ENCODE measurements at places on chromosomes 2 and 18. TPM values are rescaled to one million over a fixed set of nuclear protein-coding genes. Genes with fewer than 3 reads are reported as not detected.

GRCh38 chr2:207334301-207334623 lies 168.5 kb upstream of the KLF7 start:
- no peak for DNase-seq

- no peak for DNase-seq
These were observed 756.1 kb upstream of the KLHL29 start for GRCh38 chr2:22628906-22629305.

FEV gene
- total RNA-seq, result not detected

DNA sequence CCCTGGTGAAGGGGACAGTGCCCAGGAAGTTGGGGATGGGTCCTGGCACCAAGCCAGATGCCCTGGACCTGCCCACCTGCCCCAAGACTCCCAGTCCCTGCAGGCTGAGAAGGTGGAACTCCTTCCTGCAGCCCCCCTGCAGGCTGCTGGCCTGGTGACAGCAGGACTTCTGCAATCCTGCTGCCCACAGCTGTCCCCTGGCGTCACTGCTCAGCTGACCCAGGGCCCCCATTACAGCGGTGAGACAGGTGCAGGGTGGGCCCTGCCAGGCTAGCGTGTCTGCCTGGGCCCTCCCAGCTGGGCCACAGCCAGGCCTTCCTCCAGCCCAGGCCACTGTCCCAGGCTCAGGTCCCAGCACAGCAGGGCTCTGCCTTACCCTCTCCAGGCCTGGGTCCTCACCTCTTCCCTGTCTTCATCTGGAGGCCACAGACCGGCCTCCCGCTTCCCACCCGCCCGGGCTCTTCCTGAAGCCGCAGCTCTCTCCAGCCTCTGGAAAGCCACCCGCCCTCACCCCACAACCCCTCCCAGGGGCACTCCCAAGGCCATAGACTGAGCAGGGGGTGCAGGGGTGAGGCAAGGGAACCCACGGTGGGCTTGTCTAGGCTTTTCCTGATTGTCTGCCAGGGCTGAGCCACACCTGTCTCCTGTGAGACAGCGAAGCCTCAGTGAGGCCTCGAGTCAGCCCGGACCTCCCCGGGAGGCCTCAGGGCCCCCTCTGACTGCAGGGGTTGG lies 8.8 kb upstream of the ERFE start:
- no peak for DNase-seq

CTAGE1 gene
- total RNA-seq, result not detected

- DNase-seq, result no peak
These were observed 9.7 kb upstream of the GRP start for GRCh38 chr18:59210299-59210698.

GRCh38 chr18:34729264-34729663 lies 19.2 kb downstream of the DTNA start:
- no peak for DNase-seq

GRCh38 chr2:62309465-62310091 lies 113.7 kb downstream of the B3GNT2 start:
- DNase-seq, result peak; percentile 52

DNA sequence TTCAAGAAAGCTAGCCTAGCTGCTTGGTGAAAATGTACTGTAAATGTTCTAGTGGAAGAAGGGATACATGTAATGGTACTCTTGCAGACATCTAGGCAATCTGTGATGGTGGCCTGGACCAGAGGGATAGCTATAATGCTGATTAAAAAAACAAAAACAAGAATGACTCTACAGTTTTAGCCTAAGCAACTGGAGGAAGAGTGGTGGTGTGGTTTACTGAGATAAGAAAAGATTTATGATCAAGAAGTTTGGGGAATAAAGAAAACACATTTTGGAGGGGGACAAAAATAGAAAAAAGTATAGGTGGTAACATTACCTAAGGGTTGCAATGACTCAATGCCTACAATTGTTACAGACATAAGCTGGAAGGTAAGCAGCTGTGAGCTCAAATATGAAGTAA lies 1080.7 kb upstream of the CELF4 start:
- DNase-seq, result no peak

- no peak for DNase-seq
These were observed 13.9 kb downstream of the CHMP1B start for GRCh38 chr18:11865071-11865470.

- DNase-seq, result no peak
These were observed 367.0 kb downstream of the NR4A2 start for GRCh38 chr2:155965415-155966063.

DNA sequence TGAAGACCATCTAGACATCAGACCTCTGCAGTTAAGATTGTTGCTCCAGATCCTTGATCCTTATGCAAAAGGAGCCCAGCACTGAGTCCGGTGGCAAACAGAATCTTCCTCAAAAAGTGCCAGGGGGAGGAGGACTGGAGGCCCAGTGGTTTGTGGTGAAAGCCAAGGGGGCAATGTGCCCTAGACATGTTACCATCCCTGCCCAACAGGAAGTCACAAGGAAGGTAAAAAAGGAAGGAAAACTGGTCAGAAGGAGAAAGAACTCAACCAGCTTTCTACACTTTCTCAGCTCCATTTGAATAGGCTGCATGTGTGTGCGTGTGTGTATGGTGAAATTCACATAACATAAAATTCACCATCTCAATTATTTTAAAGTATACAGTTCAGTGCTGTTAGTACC lies 25.0 kb upstream of the KDM3A start:
- DNase-seq, result no peak

SLC25A52 gene
- total RNA-seq, result under 0.01 TPM

GRCh38 chr18:34738175-34738894 lies 28.2 kb downstream of the DTNA start:
- no peak for DNase-seq

GRCh38 chr2:101030866-101031554 lies 28.9 kb downstream of the RPL31 start:
- no peak for DNase-seq

- DNase-seq, result no peak
These were observed 89.6 kb upstream of the NPAS2 start for GRCh38 chr2:100730290-100730868.

DNA sequence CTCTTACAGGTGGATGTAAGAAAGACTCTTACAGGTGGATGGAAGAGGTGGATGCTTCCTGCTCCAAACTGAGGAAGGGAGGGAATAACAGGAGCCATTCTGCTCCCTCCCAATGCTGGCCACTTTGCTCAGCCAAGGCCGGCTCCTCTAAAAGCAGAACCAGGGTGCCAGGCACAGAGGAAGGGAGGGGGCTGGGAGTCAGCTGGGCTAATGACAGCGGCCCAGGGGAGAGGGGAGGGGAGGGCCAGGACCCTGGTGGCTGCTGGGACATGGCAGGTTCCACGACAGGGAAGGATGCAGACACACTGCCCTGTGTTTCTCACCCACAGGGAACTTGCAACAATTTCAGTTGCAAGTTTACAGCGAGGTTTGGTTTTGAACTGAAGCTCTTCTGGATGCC lies 173.4 kb downstream of the ANAPC1 start:
- no peak for DNase-seq

DNA sequence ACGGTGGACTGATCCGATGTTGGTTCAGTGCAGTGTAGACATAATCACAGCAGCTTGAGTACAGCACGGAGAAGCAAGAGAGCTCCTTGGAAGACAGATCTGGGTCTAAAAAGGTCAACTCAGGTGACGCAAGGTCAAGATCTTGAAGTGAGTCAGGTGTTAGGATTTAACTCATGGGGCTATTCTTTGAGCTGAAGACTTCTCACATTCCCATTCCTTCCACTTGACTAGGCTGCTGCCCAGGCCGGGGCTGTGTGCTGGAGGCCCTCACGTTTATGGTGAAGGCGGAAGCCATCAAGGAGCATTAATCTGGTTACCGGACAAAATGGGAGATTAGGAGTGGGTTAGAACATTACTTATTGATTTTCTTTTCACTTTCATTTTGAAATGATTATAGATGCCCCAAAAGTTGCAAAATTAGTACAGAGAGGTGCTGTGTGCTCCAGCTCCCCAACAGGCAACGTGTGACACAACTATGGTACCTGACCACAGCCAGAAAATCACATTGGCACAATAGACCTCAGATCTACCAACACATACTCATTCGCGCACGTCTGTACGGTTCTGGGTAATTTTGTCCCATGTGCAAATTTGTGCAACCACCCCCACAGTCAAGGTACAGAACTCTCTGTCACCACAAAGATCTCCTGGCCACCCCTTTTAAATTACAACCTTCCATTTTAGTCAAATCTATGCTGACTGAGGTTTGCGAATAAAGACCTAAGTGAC lies 77.6 kb upstream of the SEC11C start:
- no peak for DNase-seq

SLC4A5 gene
- 4.3 TPM for total RNA-seq

- DNase-seq, result no peak
These were observed 38.0 kb upstream of the ERMN start for GRCh38 chr2:157363612-157364101.

- no peak for DNase-seq
These were observed 47.0 kb downstream of the NCKAP5 start for GRCh38 chr2:133521146-133521745.

DNA sequence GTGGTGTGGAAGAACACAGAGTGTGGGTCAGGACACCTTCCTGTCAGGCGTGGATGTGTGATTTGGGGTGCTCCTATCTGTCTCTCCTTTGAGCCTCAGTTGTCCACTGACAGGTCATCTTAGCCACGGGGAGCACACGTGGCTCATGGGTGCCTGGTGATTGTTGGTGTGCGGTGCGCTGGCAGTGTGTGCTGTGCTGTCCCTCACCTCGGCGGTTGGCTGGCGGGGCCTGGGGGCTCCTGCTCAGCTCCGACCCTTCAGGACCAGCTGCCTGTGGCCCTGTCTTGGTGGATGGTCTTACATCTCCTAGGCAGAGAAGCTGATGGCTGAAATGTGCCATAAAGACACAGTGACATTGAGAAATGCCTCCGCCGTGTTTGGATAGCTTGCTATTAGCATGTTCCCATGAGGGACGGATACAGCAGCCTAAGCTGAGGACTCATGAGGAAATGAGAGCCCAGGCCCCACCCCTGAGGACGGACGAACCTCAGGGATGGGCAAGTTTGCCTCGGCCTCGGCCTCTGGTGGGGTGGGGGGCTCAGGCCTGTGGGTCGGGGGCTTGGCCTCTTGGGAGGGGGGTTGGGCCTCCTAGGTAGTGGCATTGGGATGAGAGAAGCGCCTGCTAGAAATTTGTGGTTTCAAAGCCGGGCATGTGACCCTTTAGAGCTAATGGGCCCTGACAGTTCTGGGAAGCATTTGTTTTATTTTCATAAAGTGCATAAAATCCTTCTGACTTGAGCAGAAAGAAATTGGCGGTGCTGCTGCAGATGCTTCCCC lies 20.3 kb upstream of the ASB1 start:
- no peak for DNase-seq

OR6B2 gene
- not detected for total RNA-seq

- peak; percentile 45 for DNase-seq
These were observed 142.3 kb upstream of the BOD1L2 start for GRCh38 chr18:57004366-57005121.

LYPD6B gene
- total RNA-seq, result 0.81 TPM

REG3A gene
- total RNA-seq, result not detected

EGR4 gene
- 0.54 TPM for total RNA-seq

DNA sequence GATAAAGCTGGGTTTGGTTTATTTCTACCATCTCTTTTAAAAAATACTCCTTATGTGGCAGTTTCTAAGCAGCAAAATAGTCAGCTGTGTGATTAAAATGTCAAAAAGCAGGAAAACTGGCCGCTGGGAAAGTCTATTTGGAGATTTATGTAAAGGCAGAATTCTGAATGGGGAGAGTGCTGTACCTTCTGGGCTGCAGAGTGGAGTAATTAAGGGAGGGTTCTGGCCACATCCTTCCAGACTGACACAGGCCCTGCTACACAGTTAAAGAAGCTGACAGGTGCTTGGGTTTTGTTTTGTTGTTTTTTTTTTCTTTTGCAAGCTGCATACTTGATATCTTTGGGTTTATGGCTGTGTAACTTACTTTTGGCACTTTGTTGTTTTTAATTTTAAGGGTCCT lies 157.2 kb downstream of the WDSUB1 start:
- peak; percentile 34 for DNase-seq
